M059J (cell line): ENCODE measurements at places on chromosomes 5 and 9. TPM values are rescaled to one million over a fixed set of nuclear protein-coding genes. Genes with fewer than 3 reads are reported as not detected.

GOLGA2 gene
- 82.9 and 119 TPM in 2 replicates for total RNA-seq

- DNase-seq, result no peak
These were observed 17.5 kb upstream of the CCL28 start for GRCh38 chr5:43429706-43430105.

NINJ1 gene
- total RNA-seq, result 151 and 186 TPM in 2 replicates

GRCh38 chr9:114115654-114116125 lies 16.6 kb upstream of the KIF12 start:
- DNase-seq, result no peak

DNA sequence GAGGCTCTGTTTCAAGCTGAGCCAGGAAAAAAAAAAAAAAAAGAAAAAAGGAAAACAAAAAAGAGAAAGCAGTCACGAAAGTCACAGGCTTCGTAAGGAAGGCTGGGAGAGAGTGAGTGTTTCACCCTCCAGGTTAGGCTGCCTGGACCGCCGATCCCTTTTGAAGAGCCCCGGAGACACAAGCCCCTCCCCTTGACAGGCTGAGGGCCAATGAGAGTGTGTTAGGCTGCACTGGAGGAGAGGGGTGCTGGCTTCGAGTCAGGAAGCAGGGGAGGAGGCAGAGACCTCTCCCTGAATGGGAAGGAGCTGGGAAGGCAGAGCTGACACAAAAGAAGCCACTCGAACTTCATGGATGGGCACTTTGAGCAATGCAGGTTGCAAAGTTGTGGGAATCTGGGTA lies at the start of gene NMUR2:
NMUR2 (minus strand) TSS at position 135 of the 400 bp plus-strand sequence. CDS start 166 bp downstream, outside the sequence.
- no peak for DNase-seq

DNA sequence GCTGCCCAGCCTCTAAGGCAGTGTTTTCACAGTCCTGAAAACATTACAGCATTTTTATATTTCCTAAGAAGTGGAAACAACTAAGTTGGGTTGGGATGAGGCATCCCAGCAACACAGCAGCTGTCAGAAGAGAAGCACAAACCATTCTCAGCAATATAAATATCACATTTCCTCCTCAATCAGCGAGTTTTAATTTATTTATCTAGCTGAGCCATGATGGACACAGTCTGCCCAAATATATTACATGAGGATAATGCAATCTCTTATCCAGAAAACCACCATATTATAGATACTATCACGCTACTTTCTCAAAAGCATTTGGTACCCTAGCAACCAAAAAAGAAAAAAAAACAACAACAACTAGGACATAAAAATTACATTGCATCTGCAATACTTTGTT lies 158.5 kb downstream of the FSTL4 start:
- no peak for DNase-seq

SH3RF2 gene
- 7.6 and 11.9 TPM in 2 replicates for total RNA-seq

GRCh38 chr5:170144286-170145023 lies 38.8 kb downstream of the FOXI1 start:
- no peak for DNase-seq

GRCh38 chr9:111668026-111668573 lies 6.7 kb downstream of the GNG10 start:
- DNase-seq, result no peak

- DNase-seq, result no peak
These were observed 36.8 kb upstream of the C5orf58 start for GRCh38 chr5:170195961-170196360.

TMEFF1 gene
- 0.05 and 4.0 TPM in 2 replicates for total RNA-seq

GRCh38 chr9:36136272-36136893 lies at the start of gene GLIPR2:
GLIPR2 (plus strand) TSS chr9:36136733; CDS start chr9:36136779, 46 bp downstream.
- peak; percentile 76 for DNase-seq

ALDH7A1 gene
- 15.6 and 30.3 TPM in 2 replicates for total RNA-seq

DNA sequence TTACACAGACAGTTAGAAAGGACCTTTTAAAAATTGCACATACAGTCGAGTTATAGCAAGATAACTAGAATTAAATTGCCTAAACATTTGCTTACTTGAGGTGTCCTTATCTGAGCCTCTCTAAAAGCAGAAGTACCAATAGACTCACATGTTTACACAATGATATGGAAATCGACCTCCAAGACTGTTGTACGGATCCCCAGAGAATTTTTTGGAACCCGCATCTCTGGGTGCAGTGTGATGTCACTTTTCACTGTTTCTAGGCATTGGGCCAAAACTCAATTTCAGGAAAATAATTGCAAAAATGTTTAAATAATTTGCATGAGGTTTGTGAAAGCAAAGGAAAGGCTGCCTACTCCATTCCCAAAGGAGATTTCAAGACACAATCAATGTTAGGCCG lies 63.1 kb upstream of the ATG10 start:
- DNase-seq, result no peak

DNA sequence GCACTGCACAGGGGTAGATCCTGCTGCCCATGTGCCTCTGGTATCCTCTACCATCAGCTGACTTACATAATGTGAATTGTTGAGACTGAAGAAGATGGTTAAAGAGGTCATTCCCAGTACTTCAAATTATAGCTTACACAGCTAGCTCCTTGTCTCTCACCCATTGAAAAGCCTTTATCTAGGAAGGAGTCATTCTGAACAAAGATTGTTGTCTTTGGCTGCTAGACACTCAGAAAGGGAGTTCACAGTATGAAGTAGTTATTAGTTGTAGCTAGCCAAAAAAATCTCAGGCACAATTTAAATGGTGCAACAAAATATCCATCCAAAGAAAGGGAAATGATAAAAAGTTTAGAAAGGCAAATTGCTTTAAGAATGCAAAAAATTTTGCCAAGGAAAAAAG lies 102.0 kb upstream of the NREP start:
- no peak for DNase-seq
